Activated CD8-positive, alpha-beta memory T cell treated with anti-CD3 and anti-CD28 coated beads, Interleukin-2, amount 50 U/mL, for 4 hours (primary cell): ENCODE measurements at places on chromosomes 13 and 19.
A peak's percentile ranks its signal among the peaks of the same experiment; 100 is the strongest.

GRCh38 chr13:28420704-28421103, 74.2 kb downstream of the FLT1 start:
- DNase-seq, result no peak

- DNase-seq, result no peak
Observed at GRCh38 chr13:68588623-68589022, 1358.5 kb upstream of the PCDH9 start.

- DNase-seq, result no peak
Observed at GRCh38 chr13:73287831-73288230, 229.0 kb downstream of the KLF5 start.

GRCh38 chr13:78841358-78841963, 182.5 kb upstream of the OBI1 start:
- DNase-seq, result no peak

DNA sequence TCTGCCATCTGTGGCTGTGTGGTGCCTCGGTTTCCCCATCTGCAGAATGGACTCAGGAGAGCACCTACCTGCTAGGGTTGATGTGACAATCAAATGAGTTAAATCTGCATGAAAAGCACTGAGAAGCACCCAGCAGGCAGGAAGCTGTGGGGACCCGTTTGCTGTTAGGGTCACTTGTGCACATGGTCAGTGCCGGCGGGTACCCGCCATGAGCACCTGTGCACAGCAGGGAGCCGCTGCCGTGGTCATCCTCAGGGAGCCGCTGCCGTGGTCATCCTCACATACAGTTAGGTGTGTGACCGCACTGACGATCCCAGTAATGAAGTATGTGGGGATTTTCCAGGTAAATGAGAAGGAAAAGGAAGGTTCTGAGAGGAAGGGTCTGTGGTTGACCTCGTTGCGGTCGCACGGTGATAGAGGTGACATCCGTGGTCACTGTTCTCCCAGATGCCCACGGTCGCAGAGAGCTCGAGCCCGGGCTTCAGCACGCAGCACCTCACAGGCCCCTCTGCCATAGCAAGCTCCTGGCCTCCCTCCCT, 6.5 kb downstream of the MCF2L start:
- no peak for DNase-seq

DNA sequence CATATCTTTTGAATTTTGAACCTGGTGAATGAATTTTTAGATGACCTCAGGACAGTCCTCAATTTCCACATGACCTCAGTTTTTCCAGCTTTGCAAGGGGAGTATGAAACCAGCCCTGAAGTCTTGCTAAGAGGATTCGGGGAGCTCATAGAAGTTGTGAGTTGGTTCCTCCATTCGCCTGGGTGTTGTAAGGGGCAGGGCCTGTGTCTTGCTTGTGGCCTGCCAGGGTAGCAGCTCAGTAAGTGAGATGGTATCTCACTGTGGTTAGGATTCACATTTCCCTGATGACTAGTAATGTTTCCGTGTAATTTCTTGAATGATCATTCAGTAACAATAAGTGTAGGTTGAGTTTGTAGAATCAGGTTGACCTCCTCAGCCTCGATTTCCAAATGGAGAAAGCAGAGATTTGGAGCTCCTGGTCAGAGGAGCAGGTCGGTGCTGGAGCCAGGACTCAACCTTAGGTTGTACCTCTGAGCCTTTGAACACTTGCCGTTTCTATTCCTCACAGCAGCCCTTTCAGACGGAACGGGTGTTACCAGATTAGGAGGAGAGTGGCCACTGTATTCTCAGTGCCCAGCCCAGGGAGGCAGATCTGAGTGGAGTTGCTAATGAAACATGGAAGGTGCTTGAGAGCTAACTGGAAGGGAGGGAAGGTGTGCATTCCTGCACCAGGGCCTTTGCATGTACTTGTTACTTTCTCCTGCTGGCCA, 14.6 kb downstream of the NACC1 start:
- DNase-seq, result peak; percentile 45

DNA sequence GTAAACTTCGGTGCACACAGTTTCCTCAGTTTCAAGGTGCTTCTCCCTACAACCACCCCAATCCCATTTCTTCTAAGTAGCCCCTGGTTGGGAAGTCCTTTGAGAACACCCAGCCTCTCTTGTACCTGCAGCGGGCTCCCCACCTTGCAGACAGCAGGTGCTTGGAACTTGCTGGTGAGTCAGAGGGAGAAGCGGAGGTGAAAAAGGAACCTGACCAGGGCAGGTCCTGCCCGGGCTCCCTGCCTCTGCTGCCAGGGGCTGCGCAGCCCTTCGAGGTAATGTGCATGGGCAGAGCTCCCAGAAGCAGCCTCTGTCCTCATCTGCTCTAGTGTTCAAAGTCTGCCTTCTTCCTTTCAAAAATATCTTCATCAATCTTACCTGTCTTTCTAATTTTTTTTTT, 274.0 kb upstream of the SOX1 start:
- DNase-seq, result no peak

DNA sequence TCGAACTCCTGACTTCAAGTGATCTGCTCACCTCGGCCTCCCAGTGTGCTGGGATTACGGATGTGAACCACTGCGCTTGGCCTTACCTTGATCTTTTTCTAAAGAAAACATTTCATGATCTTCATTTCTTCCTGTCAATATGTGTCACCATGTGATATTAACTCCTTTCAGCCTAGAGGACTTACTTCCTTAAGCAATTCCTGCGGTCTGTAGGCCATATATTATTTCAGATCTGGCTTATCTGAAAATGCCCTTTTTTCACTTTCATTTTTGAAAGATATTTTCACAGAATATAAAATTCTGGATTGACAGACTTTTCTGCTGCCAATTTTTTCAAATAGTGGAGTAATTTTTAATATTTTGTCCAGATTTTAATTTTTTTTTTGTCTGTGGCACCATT, 2.0 kb upstream of the GPR32 start:
- no peak for DNase-seq

- DNase-seq, result no peak
Observed at GRCh38 chr13:90270226-90270625, 1077.3 kb upstream of the MIR17HG start.

DNA sequence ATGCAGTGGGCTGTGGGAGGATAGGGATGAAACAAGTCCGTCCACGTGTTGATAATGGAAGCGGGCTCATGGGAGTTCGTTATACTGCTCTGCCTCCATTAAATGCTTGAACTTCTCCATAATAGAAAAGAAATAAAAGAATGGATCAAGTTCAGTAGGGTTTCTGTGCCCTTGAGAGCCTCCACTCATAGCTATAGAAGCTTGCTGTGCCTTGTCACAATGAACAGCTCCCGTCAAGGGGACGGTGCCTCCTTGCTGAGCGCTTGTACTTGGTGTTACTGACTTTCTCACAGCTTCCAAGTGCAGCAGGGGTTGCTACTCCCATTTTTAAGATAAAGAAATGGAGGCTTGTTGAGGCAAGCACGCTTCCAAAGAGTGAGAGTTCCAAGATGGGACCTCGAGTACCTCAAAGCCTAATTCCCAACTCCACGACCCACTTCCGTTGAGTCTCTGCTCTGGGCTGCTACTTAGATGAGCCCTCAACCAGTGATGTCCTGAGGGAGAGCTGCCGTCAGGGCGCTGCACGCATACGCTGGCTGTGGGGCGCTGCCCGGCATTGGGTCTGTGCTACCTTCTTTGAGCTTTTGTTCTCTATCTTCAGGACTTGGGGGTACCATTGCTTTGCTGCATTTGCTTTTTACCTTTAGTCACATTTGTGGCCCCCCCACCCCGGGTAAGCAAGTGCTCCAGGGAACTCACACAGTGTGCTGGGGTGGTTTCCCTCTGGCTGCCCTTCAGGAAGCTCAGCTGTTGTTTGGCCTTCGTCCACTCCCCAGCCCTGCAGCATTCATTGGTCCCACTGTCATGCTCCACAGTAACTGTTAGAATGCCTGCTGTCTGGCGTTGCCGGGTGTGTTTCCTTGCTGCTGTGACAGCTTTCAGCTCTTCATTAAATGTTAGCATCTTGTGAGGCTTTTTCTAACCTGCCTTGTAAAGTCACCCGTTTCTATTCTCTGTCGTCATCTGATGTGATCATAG, 9.5 kb downstream of the SNRNP70 start:
- no peak for DNase-seq

DNA sequence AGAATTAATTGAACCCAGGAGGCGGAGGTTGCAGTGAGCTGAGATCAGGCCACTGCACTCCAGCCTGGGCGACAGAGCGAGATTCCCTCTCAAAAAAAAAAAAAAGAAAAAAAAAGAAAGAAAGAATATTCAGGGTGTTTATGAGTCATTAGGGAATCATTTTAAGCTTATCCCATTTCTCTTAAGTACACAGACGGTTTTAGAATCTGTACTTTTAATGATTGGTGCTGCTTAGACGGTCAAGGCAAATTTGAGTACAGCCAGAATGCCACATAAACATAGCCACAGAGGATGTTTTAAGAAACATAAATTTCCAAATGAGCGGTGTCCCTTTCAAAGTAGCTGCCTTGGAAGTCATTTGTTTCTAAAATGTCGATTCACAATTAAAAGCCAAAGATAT, 2.6 kb downstream of the SPRYD7 start:
- no peak for DNase-seq

GRCh38 chr13:30570691-30571090, 47.0 kb upstream of the USPL1 start:
- DNase-seq, result no peak

DNA sequence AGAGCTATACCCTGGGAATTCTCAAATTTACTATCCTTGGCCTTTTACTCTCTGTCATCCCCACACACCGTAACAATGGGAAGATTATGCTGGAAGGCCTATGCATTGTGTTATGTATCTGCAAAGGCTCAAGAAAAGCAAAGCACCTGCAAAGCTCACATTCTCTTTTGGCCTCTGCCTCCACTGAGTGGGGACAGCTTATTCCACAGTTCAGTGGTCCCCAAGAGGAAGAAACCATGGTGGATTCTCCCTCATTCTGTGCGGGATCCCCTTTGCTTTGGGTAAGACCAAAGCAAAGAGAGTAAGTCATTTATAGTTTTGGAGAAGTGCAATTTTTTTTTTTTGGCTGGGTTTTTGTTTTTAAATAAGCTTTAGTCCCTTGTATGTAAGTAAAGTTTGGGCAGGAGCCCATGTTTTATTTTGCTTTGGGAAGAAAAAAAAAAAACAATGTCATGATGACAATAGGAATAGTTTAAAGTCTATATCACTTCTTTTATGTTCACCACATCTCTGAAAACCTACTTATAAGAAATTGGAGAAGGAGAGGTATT, 530.6 kb downstream of the FGF9 start:
- no peak for DNase-seq

- DNase-seq, result no peak
Observed at GRCh38 chr19:10189616-10190015, 5.1 kb downstream of the DNMT1 start.

- DNase-seq, result no peak
Observed at GRCh38 chr13:98880677-98881076, 97.2 kb downstream of the DOCK9 start.

GRCh38 chr19:13089857-13090507, 12.7 kb downstream of the LYL1 start:
- DNase-seq, result no peak

- DNase-seq, result no peak
Observed at GRCh38 chr19:16594131-16594586, 21.9 kb upstream of the SLC35E1 start.

GRCh38 chr19:34188408-34188807, 16.1 kb downstream of the LSM14A start:
- DNase-seq, result no peak

- no peak for DNase-seq
Observed at GRCh38 chr19:53942001-53942786, 20.5 kb upstream of the CACNG8 start.

DNA sequence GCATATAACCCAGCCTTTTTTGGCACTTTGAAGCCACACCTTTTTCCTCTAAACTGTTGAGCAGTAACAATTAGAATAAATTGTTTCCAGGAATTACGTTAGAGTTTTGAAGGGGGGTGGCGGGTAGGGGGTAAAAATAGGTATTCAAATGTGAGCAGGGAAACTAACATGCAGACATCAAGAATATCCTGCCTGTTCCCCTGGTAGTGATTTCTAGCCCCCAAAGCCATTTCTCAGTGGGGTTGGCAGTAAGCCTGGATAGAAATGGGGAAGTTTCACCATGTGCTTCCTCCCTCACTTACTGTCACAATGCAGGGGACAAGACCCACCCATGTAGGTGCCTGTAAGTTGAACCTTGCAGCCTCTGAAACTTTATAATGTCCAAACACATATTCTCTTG, 3.8 kb downstream of the DOCK9 start:
- DNase-seq, result no peak

DNA sequence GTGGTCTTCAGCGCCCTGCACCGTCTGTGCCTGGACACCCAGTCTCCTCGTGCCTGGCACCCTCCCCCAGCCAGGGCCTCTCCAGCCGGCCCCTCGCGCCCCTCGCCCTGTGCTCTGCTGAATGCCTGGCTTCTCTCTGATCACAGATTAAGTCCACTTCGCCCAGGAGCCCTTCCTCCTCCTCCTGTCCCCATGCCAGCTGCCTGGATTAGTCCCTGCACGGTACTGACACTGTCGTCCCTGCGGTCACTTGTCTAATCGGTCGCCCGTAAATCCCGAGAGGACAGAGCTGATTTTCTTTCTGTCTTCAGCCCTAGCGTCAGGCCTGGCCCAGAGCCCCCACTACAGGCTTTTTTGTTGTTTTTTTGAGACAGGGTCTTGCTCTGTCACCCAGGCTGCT, 6.6 kb downstream of the THOP1 start:
- DNase-seq, result no peak

GRCh38 chr13:27027086-27027667, 144.4 kb downstream of the USP12 start:
- DNase-seq, result no peak
